Omental fat pad (tissue), 4 donors: ENCODE measurements at places on chromosomes 4 and X.

DNA sequence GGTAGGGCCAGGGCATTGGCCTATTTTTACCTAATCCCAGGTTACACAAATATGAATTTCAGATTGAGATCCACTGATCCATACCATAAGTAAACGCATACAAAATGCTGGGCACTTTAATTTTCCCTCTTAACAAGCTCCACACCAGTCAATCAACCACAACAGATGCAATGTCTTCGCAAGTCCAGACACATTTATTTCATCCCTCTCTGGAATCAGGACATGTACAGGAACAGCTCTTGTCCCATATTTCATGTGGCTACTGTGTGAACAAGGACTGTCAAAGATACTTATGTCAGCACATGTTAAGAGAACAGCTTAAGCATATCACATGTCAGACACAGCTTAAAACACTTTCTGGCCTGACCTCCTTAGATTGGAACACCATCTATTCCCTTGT is 145.9 kb downstream of the PPP3CA start:
- no peak for DNase-seq

DNA sequence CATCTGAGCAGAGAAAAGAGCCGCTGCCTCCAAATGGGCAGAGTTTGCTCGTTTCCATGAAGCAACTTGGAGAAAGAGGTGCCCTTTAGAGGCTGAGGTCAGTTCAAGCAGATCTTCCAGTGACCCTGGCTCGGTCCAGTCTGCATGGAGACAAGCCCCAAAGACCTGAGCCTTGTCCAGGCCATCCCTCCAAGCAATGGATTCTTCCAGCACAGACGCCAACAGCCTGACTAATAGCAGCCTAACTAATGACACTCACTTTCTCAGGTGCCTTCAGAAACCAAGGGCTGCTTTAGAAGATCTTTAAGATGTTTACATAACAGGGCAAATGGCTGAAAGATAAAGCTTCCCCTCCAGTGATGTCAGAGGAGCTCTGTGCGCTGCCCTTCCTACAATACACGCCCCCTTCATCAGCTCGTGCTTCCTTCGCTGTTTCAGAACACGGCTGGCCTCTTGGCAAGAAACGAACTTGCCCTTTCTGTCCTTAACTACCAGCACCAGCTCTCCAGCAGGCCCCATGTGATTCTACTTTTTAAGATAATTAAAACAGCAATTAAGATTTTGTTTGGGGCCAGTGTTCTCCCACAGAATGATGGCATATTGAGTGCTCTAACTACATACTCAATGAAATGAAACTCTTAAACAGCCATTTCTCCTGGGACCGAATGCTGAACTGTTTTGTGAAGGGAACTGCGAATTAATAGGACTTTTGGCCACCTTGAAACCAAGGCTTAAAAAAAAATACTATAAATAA is 119.0 kb downstream of the GPR143 start:
- no peak for DNase-seq

DNA sequence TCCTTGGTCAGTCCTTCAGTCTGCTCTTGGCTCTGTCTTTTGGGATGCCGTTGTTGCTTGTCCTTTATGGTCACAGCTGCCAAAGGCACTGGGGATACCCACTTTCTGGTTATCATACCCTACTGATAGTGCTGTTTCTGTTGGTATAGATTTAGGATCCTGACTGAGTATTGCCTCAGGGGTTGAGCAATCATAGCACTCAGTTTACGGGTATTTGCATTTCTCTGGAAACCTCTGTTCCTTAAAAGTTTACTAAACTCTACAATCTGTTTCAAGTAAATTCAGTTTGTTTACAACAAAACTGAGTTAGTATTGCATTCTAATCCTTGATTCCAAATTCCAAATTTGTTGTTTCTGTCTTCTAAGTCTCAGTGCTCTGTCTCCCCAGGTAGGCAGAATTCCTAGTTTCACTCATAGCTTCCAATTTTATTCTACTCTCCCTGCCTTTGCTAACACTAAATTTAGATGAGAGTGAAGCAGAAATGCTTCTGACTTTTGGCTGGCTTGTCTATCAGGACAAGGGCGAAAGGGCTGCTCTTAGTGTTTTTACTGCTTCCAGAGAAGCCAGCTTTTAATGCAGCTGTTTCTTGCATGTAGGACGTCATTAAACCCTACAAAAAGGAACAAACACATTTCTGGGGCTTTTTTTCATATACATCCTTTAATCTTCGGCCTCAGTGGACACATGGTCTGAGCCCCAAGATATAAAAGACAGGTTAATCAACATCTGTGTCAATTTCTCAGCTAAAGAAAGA is 17.2 kb upstream of the TET2 start:
- DNase-seq, result no peak

DNA sequence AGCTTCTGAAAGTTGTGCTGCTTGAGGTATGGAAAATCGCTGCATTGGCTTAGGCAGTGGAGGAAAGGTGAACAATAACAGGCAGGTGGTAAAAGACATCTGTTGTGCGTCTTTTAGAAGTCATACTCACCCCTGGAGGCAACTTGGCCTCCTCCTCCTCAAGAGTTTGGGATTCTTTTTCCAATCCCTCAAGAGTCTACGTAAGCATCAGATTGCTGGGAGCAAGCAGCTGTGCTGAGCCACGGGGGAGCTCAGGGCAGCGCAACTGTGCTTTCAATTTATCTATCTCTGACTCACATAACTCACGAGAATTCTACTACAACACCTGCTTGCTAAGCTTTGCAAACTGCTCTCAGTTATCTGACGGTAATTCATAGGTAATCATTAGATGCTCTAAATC is 6.4 kb upstream of the RBMX2 start:
- no peak for DNase-seq

DNA sequence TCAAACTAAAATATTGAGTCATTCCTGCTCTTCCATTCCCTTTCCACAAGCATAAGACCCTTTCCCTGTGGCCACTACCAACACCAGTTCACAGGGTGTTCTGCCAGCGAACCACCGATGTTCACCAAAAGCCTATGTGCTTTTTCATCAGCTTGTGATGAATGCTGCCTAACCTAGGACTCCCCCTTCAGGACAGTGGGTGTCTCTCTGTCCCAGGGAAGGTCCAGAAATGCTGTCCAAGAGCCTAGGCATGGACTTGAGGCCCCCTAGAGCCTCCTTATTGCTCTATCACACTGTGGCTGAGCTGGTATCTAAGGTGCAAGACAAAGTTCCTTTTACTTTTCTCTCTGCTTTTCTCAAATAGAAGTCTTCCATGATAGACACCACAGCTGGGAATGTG is 1015.6 kb downstream of the PCDH19 start:
- no peak for DNase-seq

DNA sequence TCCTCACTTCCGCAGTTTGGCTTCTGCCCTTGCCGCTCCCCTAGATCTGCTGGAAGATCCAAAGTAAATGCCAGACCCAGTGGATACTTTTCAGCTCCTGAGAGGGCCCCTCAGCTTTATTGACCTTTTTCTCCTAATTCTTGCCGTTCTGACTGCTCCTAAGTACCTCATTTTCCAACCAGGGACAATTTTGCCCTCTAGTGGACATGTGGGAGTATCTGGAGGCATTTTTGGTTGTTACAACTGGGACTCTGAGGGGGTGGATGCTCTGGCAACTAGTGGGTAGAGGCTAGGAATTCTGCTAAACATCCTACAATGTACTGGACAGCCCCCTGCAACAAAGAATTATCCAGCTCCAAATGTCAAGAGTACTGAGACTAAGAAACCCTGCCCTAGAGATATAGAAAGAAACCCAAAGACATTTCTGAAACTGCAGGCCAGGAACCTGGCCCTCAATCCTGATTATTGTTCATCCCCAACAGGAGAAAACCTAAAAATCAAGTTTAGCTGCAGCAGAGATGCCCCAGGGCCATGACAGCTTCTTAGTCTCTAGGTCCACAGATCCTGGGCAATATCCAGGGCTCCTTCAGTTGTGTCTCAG is 3.4 kb downstream of the TEX13B start:
- no peak for DNase-seq

DNA sequence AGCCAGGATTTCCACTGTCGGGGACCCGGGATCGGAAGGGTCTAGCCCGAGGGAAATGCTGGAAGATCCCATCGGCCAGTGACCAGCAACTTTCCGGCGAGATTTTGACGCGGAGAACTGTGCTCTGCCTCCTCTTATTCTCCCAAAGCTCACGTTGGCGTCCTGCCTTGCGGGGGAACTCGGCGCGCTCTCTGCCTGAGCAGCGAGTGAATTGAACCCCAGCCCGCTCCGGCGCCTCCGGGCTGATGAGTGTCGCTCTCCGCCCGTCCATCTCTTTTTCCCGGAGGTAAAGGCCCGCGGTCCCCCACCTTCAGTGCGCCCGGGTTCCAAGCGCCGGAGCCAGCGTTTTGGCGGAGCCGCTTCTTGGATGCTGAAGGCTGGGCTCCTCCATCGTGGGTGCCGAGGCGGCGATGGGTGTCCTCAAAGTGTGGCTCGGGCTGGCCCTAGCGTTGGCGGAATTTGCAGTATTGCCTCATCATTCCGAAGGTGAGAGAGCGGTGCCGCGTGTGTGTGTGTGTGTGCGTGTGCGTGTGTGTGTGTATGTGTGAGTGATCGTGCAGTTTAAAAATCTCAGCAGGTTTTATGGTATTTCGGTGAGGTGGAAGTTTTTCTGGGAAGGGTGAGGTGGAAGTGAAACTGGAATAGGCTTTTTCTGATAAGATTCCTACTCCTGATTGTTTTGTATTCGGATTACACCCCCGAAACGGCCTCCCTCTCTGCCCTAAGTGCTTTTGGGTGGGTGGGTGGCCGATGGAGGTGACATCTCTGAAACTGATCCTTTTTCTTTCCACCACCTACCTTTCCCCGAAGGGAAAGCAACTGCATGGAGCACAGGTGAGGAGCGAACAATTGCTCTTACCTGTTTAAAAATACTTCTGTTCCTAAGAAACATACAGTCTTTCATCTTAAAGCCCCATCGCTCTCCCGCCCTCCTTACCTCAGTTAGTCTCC is 752 bp downstream of the FRAS1 start:
- peak; percentile 45 for DNase-seq
